SK-N-SH treated with all-trans-retinoic acid at 6 μM for 48 hours (cell line): ENCODE measurements at places on chromosomes 3 and 15.

GRCh38 chr3:182005701-182006100 is 294.0 kb downstream of the SOX2 start:
- ATAC-seq, result no peak

- ATAC-seq, result peak; percentile 58
Measured at GRCh38 chr15:80317389-80318182, 65.6 kb upstream of the CTXND1 start.

- ATAC-seq, result no peak
Measured at GRCh38 chr3:88147261-88147660, 2.5 kb upstream of the C3orf38 start.

GRCh38 chr15:28990390-28990789 is 104.6 kb downstream of the APBA2 start:
- no peak for ATAC-seq

GRCh38 chr3:134933997-134934396 is 138.9 kb downstream of the EPHB1 start:
- ATAC-seq, result no peak

DNA sequence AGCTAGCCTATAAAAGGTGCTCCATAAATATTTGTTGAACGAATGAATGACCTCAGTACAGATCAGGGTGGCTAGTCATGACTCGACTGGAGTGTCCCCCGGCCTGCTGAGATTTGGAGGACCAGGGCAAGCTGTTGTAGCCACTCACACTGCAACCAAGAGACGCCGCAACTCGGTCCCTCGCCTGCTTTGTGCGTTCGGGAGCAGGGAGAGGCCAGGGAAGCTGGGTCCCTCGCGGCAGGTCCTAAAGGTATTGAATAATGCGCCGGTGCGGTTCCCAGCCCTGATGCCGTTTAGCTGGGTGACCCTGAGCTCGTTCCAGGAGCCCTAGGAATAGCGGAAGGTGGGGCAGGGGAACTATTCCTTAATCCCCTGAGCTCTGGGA is 1.8 kb downstream of the IGDCC4 start:
- ATAC-seq, result no peak
